ENCODE measurements at places on chromosomes 12 and 14. TPM values are rescaled to one million over a fixed set of nuclear protein-coding genes. Genes with fewer than 3 reads are reported as not detected.
A peak's percentile ranks its signal among the peaks of the same experiment; 100 is the strongest.

DNA sequence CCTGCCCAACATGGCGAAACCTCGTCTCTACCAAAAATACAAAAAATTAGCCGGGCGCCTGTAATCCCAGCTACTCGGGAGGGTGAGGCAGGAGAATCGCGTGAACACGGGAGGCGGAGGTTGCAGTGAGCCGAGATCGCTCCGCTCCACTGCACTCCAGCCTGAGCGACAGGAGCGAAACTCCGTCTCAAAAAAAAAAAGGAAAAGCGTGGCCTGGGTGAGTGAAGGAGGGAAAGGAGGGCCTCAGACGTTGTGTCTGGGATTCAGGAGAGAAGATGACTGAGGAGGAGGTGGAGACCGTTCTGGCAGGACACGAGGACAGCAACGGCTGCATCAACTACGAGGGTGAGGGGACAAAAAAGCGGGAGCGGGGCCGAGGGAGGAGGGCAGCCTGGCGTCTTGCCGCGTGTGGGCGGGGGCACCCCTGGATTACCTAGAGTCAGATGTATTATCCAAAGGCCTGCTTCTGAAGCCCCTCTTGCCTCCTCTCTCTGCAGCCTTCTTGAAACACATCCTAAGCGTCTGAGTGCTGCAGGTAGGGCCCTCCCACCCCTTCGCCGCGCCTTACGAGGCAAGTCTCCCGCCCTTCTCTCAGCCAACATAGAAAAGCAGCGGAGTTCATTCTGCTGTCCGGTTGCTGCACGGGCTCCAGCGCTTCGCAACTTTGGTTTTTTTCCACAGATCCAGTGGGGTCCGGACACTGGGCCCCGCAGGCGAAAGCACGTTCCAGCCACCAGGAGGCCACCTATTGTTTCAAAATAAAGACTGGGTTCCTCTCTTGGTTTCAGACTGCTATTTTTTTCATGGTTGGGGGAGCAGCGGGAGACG lies 744 bp upstream of the MYL6 start:
- peak; percentile 79 for DNase-seq

GRCh38 chr12:51403159-51403558 lies 12.0 kb upstream of the GALNT6 start:
- DNase-seq, result no peak

The PELI2 gene
- total RNA-seq, result 18.6 TPM

DNA sequence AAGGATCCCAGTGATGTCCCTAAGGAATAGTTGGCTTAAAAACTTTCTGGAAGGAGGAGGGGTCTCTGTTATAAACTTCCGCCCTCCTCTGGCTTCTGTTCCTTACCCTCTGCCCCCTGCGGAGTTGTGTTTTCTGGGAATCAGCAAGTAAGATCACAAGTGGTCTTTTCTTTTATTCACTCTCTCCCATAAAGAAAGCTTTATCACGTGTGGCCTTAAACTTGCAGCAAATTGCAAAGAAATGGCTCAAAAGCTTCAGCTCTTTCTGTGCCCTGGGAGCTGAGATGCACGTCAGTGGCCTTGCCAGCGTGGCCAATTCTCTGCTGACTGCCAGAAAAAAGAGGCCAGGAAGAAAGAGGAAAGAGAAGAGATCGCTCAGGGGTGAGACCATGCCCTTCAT lies at the start of gene SLCO1C1:
TSS of gene SLCO1C1 (plus strand) at position 101 of the 400 bp plus-strand sequence. CDS start 4,245 bp downstream, outside the sequence.
- peak; percentile 29 for DNase-seq

DNA sequence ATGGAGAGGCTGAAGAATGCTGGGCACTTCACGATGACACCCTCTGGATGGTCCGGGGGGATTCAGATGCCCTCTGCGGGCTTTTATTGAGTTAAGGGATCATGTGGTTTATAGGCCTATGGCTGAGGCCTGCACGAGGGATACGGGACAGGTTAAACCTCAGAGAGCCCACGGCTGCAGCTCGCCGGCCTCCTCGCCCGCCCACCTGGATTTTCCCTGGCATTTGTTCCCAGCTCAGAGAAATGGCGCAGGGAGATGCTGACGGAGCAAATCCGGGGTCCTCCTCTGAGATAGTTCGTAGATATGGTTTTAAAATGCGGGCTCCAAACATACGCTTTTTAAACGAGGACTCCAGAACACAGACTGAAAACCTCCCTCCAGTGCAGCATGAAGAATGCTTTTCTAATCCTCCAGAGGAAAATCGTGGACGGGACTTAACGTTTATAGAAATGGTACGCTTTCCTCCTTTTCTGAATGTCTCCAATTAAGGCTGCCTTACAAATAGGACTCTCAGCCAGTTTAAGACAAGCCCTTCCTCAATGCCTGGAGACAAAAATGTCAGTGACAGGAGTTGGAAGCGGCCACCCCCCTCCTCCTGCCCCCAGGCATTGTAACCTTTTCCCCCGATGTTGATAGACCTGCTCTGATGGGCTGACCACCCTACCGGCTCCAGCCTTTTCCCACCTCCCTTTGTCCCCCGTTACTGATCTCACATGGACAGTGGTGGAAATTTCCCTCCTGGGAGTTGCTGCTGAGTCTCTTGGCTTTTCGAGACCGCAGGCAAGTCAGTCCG lies 16.6 kb downstream of the CCND2 start:
- DNase-seq, result peak; percentile 5

DNA sequence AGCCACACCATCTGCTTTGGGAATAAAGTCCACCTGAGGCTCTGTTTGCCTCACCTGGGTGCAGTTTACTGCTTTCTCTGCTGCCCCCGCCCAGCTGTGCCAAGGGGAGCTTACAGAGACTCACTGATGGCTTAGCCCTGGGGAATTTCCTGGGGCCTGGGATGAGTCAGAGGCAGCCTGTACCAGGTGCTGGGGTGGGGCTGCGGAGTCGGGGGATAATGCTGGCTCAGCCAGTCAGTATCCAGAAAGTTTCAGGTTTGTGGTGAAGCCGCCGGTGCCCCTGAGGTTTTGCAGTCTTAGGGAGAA lies 22.3 kb downstream of the PLEKHG3 start:
- no peak for DNase-seq

DNA sequence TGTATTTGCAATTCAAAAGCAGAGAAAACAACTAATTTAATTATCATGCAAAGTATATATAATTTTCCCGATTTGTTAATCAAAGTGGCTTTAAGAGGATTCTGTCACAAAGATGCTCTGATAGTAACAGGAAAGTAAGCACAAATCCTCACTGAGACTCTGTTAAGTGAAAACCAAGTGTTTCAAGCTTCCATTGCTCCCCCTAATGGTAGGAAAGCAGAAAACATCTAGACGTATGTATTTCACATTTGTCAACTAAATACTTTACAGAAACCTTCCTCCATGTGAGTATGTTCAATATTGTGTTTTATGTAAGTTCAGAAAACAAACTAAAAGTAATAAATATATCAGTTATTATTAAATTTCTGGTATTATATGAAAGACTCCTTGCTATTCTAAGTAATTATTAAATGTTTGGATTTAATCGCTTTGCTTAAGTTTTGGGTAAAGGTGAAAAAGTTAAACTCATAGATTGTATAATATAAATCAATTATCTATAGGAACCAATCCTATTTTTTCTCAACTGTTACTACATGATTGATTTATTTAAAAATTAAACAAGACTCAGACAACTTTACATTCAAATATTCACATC lies 1.5 kb upstream of the NTS start:
- no peak for DNase-seq

GRCh38 chr12:11133816-11134215 lies 628 bp downstream of the TAS2R30 start:
- no peak for DNase-seq

DNA sequence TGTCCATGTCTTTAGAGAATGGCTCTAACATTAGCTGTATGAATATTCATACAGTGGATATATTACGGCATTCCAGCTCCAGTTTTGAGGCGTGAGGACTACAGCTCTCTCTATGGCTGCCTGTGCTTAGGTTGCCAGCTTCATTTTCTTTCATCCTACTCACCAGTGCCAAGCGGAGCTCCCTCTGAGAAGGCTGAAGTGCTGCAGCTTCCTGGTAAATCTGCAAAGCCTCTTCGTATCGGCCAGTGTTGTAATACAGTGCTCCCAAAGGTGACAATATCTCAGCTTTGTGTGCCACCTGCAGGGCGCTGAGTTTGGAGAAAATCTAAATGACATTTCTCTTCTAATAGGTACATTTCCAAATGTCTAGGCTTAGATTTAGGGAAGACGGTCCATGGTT lies 19.8 kb upstream of the OVCH1 start:
- DNase-seq, result no peak

The HHIPL1 gene
- 2.0 TPM for total RNA-seq

DNA sequence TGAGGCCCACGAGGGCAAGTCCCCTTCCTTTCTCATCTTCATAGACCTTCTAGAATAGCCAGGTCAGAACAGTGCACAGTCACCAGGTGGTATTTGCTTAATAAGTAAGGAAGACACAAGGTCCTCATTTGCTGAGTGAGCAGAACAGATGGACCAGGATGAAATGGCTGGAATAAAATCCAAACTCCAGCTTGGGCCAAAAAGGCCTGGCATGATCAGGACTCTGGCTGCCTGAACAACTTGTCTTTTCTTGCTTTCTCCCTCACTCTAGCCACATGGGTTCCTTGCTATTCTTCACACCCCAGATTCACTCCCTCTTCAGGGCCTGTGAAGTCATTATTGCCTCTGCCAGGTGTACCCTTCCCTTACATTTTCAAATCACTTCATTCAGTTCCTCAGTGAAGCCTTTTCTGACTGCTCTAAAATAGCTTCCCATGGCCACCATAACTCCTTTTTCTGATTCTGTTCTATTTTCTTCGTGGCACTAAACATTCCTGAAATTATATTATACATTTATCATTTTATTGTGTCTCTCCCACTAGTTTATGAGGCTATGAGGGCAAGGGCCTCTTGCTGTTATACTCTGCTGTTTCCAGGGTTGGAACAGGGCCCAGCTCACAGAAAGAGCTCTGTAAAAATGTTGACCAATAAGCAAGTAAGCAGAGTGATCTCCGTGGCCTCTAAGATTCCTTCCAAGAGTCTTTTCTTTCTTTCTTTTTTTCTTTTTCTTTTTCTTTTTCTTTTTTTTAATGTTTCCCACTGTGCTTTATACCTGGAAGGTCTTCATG lies 150.8 kb downstream of the TTC8 start:
- no peak for DNase-seq

DNA sequence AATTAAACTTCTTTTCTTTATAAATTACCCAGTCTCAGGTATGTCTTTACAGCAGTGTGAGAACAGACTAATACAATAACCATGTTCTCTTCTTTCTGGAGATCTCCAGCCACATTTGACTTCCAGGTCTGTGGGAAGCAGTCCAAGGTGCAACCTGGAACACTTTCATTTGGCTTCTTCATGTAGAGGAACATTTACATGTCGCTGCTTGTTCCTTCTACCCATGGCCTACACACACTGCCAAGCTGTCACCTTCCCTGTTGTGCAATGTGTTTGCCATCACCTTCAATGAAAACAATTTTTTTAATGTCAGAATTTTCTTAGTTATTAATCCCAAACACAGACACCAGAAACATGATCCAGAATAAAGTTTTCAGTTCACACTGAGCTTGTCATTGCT lies 104.7 kb downstream of the PRKCH start:
- no peak for DNase-seq

- no peak for DNase-seq
Measured at GRCh38 chr12:29528161-29528560, 30.7 kb upstream of the OVCH1 start.

DNA sequence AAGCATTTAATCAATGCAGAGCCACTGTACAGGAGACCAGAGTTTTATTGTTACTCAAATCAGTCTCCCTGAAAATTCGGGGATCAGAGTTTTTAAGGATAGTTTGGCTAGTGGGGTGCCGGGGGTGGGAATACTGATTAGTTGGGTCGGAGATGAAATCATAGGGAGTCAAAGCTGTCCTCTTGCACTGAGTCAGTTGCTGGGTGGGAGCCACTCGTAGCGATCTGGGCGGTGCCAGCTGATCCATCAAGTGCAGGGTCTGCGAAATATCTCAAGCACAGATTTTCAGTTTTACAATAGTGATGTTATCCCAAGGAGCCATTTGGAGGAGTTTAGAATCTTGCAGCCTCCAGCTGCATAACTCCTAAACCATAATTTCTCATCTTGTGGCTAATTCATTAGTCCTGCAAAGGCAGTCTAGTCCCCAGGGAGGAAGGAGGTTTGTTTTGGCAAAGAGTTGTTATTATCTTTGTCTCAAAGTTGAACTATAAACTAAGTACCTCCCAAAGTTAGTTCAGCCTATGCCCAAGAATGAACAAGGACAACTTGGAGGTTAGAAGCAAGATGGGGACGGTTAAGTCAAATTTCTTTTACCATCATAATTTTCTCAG lies 169.4 kb upstream of the PLEKHG7 start:
- DNase-seq, result no peak

GRCh38 chr14:51006781-51007211 lies 62.5 kb upstream of the PYGL start:
- DNase-seq, result no peak

The CRIP1 gene
- total RNA-seq, result 9.0 TPM

The PRPF40B gene
- total RNA-seq, result 38.0 TPM

The EML1 gene
- total RNA-seq, result 16.1 TPM

The GPX2 gene
- 1.0 TPM for total RNA-seq

The EPS8 gene
- total RNA-seq, result 3.9 TPM

DNA sequence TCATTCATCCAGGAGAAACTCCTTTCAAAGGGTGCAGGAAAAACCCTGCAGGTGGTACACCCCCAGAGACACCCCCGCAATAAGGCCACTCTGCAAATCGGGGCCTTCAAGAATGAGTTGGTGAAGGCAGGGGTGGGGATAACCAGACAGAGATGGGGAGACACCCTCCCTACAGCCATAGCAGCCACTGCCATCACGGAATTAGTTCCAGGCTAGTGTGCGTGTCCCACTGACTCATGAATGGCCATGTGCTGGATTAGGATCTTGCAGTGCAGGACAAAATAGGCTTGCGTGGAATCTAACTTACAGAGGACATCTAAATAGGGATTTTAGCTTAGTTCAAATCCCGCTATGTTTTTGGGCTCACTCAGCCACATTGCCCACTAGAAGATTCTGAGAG lies 37.8 kb downstream of the SPRING1 start:
- DNase-seq, result no peak

- no peak for DNase-seq
Measured at GRCh38 chr12:3976351-3976938, 103.2 kb upstream of the PARP11 start.

The KRT6A gene
- not detected for total RNA-seq

The AMN gene
- 2.8 TPM for total RNA-seq

- DNase-seq, result peak; percentile 84
Measured at GRCh38 chr14:23182372-23183157, 895 bp downstream of the SLC7A8 start.

DNA sequence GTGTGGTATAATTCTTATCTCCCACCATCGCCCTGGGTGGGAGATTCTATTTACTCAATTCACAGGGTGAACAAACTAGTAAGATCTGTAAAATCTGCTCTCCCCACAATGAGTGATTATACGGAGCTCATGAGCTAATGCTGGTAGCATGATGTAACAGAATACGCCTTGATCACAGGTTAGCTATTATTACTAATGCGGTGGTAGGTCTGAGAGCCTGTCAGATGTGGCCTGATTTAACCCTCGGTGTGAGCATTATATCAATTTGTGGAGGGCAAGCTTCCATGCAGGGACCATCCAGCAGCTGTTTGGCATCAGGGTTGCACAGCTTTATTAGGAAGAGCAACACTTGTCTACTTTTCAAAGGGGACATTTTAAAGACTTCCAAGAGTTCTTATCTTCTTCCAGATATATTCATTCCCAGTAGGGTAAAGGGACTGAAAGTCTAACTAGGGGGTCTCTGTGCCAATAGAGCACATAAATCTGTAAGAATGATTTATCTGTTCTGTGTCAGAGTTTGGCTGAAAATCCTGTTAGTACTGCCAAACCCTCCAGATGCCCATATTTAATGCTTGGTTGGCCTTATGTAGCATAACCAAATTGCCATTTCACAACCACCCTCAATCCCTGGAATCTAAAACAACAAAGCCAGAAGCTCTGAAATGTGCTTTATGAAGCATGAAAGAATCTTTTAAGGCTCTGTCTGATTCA lies 18.7 kb downstream of the TSHR start:
- no peak for DNase-seq
